ENCODE measurements at places on chromosomes 13 and 19.
A peak's percentile ranks its signal among the peaks of the same experiment; 100 is the strongest.

GRCh38 chr19:37007587-37008220 lies 70.5 kb upstream of the ZNF420 start:
- DNase-seq: peak; percentile 64

GRCh38 chr13:98476106-98476505 lies 100.8 kb downstream of the STK24 start:
- no peak for DNase-seq

- DNase-seq: no peak
Observed at GRCh38 chr19:5165697-5166019, 175.0 kb downstream of the PTPRS start.

DNA sequence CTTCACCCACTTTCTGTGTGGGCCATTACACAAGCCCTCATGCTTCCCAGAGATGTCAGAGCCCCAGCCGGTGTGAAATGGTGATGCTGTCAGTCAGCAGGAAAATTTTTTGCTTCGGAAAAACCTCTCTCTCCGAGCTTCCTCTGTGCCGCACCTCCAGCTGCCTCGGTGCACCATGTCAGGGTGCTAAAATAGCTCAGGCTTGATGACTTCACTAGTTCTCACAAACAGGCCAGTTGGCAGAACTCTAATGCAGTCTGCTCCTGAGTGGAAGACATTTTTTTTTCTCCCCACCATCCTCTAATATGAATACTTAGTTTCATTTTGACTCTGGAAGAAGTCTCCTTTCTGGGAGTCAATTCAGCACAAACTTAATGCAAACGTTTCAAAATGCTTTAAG lies 71.3 kb downstream of the KLF12 start:
- no peak for DNase-seq

GRCh38 chr13:105952233-105952972 lies 583.1 kb downstream of the EFNB2 start:
- no peak for DNase-seq

DNA sequence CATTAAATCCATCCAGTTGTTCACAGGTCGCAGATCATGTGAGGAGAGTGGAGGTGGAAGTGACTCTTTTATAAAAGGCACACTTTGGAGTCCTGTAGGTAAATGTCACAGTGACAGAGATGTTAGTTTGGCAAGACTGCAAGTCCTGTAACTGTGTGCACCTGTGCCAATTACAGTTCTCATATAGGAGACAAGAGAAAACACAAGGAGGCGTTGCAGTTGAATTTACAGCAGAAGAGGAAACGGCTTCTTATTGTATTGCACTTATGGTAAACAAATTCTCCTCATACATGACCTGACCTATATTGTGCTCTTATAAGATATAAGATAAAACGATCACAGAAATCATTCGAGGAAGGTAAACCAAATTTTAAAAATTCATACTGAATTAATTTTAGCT lies 732.8 kb upstream of the SLC10A2 start:
- DNase-seq: no peak

DNA sequence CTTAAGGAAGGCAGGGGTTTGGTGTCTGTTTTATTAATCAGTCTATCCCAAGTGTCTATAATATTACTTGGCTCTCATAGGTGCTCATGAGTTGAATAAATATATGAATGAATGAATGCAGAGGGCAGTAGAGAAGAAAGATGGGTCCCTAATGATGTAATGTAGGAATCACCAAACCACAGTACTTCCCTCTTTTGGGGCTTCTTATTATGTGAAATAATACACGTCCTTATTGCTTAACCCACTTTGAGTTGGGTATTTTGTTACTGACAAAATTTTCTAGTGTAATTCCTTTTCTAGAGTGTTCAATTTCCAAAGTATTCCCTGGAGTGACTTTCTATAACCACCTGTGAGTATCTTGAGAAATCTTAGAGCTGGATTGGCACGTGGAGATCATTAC lies 13.2 kb downstream of the KLK5 start:
- no peak for DNase-seq

DNA sequence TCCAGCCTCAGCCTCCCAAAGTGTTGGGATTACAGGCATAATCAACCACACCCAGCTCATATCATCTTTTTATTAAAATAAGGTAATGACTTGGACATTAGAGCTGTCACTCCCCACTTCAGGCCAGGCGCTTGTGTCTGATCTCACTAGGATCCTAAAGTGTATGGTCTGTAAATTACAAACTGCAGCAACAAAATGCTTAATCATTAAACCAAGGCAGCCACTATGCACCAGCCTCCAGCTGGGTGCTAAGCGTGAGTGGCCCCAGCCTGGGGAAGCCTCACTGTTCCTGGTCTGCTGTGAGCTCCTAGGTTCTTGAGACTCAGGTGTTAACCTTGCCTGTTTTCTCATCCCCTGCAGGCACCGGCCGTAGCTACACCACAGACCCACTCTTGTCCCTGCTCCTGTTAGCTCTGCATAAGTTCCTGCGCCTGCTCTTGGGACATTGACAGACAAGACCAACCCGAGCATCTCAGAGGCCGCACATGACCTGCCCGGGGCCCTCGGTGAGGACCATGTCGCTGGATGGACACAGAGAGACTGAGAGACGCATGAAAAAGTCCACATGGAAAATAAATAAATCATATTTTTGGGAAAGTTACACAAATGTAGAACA lies 37.8 kb downstream of the VSTM2B start:
- no peak for DNase-seq

DNA sequence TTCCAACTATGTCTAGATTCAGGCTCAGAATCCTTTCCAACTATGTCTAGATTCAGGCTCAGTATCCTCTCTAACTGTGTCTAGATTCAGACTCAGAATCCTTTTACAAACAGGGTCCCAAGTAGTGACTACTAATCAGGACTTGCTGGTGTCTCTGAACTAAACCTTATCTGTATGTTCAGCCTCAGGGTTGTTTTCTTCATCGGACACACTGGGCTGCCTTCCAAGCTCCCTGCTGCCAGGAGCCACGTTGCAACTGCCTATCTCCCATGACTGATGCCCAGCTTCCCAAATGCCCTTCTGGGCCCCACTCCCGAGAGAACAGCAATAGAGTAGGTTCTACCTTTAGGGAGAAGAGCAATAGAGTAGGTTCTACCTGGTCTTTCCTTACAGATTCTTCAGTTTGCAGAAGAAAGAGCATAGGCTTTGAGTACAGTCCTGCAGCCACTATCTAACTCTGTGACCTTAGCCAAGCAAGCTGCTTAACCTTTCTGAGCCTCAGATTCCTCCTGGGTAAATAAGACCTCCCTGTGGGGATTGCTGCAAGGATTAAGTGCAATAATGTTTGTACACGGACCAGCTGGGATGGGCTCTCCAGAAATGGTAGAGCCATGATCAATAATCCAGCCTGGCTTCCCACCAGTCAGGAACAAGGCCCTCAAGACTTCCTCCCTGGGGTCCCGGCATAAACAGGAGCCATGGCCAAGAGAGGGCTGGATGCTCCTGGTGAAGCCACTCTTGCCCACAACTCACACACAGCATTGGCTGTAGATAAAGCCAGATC lies 61.5 kb downstream of the ZIC5 start:
- no peak for DNase-seq

DNA sequence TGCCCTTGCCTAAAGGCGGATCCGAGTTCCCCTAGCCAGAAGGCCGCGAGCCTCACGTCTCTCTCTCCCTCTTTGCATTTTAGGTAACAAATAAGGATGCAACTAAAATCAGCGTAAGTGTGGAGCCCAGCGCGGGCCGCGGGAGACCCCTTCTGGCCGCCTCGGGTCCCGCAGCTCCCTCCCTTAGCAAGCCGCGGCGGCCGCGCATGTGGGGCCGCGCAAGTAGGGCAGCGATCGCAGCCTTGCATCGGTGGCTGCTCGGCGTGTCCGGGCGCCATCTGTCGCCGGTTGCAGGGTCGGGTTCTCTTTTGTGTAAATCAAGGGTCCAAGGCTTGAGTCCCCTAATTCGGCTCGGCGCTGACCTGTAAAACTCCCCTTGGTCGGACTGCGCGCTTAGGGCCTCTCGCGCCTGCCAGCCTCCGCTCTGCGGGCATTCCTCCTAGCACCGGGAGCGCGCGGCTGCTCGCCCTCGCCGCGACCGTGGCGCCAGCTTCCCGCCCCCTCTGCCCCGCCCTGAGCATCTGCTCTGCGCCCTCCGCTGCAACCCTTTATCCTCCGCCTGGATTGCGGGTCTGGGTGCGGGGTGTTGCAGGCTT lies 2.7 kb downstream of the VSTM2B start:
- DNase-seq: no peak

- peak; percentile 96 for DNase-seq
Observed at GRCh38 chr19:947707-948539, 22.1 kb downstream of the ARID3A start.

DNA sequence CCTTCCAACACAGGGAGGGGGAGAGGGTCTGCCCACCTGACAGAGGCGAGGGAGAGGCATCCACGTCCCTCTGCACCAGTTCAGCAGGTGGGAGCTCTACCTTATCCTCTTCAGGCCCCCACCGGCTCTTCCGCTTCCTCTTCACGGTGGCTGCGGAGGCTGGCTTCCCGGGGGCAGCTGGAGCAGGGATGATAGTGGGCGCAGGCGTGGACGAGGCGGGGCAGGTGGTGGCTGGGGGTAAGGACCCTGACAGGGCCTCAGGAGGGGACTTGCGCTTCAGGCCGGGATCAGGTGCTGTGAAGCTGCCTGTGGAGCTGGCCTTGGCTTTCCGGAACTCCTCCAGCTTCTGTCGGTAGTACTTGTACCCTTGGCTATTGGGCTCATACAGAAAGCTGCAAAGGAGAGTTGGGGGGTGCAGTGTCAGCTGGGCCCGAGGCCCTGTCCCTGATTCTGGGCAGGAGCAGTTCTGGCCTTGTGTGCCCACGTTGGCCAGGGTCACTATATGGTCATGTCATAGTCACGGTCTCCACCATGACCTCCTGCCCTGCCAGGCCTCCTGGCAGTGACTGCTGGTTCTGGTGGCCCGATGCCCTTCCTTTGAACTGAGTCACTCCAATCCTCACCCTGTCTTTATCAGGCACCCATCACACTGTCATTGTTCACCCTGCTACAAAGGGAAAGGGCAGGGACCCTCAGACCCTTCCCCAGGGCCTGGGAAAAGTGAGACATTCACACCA lies 23.2 kb downstream of the SUGP1 start:
- no peak for DNase-seq

DNA sequence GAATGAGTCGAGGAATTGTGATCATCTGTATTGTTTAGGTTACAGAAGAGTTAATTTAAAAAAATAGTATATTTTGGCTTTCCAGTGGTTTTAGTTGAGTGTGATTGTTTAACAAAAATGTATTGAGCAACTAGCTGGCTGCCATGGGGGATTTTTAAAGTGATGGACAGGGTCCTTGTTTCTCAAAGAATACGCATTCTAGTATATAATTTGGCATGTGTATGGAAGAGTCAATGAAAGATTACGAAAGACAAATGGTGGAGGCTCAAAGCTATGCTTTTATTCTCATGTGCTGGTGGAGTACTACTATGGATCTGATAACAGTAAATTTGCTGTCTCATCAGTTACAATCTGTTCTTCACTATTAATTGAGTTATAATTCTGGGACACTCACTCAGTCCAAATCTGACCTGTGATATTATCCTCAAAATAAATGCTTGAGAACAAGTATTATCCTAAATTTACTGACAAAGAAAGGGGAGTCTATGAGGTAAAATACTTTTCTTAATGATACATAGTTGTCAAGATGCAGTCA lies 240.0 kb downstream of the GPC6 start:
- DNase-seq: no peak

DNA sequence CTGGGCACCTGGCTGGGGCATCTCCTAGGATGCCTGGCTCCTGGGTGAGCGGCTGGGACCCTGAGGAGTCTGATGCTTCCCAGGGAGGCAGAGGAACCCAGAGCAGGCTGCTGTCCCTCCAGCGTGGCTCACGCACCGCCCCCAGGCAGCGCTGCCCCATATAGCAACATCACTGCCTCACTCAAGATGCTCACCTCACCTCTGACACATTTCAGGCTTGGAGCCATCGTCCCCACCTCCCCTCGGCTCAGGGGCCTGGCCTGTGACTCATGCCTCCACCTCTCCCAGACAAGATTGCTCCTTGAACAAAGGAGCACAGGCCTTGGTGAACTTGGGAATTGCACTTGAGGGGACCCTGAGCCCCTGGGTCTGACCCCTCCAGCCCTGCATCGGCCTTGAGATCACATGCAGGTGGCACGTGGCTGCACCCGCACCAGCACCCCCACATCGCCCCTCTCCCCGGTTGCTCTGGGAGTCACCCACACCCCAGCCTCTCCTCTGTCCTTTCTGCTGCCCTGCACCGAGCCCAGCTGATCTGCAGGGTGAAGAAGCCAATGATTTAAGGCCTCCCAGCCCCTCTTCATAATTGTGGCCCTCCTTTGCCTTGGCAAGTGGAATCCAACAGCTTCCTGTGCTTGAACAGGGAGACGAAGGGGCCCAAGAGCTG lies 11.2 kb downstream of the CEBPA start:
- DNase-seq: no peak

DNA sequence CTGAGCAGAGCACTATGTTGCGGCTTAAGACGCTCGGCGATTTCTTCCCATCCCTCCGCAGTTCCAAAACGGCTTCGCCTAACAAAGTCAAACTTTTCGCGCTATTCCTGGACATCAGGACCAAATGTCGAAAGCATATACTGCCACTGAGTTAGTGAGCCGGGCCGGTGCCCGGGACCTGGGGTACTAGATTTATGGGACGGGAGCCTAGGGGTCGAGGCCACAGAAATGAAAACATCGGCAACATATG lies 699 bp downstream of the RCBTB2 start:
- no peak for DNase-seq

- no peak for DNase-seq
Observed at GRCh38 chr13:59790626-59791025, 373.1 kb downstream of the DIAPH3 start.

GRCh38 chr19:7848779-7849457 lies 18.9 kb downstream of the EVI5L start:
- DNase-seq: no peak

DNA sequence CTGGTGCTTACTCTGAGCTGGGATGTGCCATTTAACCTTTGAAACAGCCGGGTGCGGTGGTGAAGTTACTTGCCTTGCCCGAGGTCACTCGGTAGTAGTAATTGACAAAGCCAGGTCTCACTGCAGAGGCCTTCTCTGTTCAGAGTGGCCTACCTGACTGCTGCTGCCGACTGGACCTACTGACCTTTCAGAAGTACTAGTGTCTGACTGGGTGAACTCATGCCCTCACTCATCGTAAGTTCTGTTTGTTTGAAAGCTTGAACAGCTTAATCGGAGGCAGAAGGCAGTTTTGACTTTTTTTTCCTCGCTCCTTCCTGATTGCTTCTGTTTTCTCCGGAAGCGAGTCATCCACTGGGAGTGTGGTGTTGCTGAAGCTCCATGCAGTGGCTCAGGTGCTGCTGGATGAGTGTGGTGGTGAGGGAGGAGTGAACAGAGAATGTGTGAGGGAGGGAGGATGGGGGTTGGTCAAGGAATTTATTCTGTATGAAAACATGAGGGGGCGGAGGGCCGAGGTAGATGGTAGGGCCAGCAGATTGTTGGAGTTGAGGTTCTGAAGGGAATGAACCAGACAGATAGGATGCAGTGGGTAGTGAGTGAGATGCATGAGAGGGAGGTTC lies 2.7 kb downstream of the SPINT2 start:
- no peak for DNase-seq
